AG10803 (cell line): ENCODE measurements at places on chromosomes 13 and 19.

DNA sequence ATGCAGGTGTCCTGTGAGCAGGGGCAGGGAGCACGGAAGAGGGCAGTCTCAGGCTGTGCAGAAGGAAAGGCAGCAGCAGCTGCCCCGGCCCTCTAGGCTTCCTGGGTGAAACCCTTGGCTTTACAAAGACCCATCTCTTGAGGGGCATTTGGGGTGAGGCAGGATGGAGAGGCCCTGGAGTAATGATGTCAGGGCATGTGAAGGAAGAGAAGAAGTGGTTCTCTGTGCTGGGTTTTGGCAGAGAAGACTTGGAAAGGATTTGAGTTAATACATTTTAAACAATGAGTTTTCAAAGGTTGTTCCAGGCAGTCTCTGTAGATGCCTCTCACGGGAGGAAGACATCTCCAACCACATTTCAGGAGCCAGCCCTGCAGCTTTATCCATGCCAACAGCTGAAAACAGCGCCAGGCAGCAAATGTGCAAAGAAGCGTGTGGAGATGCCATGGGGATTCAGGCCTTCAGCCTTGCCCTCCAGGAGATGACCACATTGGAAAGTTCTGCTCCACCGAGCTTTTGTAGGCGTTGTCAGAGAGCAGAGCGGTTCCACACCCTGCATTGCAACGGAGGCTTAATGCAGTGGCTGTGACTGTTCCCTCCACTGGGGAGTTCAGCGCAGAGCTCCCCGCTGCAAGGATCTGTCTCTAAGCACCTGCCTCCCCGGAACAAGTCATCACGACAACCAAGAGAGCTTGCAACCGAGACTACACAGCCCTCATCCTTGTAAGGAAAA is 322.8 kb downstream of the UQCRFS1 start:
- DNase-seq: no peak

DNA sequence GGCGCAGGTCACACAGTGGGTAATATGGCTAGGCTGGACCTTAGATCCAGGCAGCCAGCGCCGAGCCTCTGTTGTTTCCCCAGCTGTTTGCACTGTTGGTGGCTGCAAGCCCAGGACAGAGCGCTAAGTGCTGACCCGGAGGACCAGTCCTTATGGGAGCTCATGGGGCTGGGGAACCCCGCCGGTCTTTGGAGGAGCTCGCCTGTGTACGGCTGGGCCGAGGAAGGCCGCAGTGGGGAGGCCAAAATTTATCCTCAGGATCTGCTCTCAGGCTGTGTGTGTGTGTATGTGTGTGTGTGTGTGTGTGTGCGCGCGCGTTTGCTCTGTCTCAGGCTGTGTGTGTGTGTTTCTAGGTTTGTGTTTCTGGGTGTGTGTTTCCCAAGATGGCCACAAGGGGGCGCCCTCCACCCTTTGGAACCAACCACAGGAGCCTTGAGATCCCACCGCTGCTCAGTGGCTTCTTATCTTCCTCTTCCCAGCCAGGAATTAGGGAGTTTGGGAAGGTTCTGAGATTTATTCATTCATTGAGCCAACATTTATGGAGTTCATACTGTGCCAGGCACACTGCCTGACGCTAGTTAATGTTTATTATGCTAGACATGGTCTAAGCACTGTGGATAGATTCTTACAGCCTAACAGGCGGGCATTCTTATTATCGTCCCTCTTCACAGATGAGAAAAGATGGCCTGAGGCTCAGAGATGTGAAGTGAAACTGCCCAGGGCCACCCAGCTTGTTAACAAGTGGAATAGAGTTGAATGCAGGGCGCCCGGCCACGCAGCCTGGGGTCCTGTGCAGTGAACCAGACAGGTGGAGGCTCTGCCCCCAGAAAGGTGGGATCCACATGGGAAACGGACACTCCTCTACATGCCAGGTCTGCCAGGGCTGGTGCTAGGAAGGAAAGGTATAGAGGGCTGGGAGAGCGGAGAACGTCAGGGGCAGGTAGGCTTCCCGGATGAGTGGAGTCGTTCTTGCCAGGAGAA is 13.0 kb downstream of the PGLYRP1 start:
- DNase-seq: peak; percentile 55

DNA sequence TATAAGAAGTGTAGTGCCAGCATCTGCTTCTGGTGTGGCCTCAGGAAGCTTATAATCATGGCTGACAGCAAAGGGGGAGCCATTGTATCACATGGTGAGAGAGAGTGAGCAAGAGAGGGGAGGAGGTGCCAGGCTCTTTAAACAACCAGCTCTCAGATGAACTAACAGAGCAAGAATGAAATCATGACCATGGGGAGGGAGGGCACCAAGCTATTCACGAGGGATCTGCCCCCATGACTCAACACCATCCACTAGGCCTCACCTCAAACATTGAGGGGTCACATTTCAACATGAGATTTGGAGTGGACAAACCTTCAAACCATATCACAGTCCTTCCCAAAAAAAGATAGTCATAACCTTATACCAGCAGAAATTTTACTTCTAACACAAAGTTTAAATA is 174.0 kb downstream of the GPC5 start:
- DNase-seq: no peak

- peak; percentile 61 for DNase-seq
Observed at GRCh38 chr13:75647126-75647784, 11.1 kb downstream of the LMO7 start.

DNA sequence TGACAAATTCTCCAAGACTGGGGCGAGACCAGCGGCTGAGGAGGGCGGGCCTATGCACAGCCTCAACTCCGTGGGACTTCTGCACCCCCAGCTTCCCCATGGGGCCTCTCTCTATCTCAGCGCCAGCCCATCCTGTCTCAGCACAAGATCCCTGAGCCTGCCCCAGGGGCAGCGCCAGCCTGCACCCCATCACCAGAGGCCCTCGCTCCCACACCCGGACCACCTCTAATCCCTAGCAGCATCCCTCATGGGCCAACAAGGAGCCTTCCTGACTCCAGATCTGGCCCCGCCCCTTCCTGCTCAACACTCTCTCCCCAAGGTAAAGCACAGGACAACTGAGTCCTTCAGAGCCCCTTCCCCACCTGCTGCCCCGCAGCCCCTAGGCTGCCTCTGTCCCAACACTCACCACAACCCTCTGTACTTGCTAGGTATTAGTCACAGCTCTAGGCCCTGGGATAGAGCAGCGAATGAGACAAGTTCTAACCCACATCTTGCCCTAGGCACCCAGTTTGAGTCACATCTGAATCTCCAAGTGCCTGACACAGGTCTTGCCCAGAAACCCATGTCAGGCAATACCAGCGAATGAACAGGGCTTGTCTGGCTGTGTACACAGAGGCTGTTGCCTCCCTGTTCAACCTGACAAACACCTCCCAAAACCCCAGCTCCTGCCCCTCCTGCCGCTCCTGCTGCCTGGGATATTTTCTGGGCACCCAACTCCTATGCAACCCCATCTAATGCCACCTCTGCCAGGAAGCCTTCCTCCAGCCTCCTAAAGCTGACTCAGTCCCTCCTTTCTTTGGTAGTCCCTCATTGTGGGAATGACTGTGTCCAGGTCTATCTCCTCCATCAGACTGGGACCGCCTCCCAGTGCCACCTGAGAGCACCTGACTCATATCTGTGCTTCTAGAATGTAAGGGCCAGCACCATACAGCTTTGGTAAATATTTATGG is 18.6 kb downstream of the GRIK5 start:
- no peak for DNase-seq

DNA sequence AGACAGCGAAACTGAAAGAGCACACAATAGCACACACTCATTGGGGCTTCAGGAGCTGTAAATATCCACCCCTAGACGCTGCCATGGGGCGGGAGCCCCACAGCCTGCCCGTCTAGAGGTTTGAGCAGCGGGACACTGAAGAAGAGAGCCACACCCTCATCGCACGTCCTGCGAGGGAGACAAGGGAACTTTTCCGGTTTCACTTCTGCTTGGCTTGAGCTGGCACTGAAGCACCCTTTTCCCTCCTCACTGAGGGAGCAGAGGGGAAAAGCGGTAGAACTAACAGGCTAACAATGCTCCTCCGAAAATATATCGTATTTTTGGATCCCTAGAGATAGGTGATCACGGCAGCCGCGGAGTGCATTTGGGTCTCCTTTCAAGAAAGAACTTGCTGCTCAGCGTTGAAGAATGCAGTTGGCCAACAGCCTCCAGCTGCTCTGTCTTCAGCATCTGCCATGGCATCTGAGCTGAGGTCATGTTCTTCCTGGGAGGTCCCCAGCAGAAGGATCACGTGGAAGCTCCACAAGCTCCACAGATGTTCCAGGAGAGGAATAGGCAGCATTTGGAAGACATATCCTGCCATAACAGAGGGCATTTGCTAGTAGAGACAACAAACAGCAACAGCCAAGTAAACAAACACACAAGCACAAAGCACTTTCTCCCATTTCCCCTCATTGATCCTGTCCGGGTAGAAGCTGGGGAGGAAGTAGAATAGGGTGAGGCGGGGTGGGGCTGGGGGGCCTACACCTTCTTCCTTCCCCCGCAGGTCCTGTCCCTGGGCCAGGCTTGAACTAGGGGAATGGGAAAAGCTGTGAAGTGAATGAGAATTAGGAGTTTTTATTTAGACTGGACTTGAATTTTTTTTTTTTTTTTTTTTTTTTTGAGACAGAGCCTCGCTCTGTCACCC is 44.8 kb upstream of the ALOX5AP start:
- DNase-seq: peak; percentile 97

- DNase-seq: no peak
Observed at GRCh38 chr13:46071590-46072249, 19.2 kb upstream of the ZC3H13 start.

DNA sequence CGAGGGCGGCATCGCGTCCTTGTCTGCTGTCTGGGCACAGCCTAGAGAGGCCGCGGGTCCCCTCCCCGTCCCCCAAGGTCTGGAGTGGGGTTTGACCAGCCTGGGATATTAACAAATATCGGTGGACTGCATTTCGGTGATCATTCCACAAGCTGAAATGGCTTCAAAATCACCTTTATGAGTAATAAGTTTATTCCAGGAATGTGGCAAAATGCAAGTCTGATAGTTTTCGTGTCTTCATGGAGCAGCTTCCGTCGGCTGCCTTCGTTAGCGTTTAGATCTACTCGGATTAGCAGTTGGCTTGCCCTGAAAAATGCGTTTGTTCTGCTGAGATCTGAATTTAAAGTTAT is 1.1 kb upstream of the GJA3 start:
- DNase-seq: no peak

- peak; percentile 82 for DNase-seq
Observed at GRCh38 chr13:103883164-103883563, 816.9 kb upstream of the SLC10A2 start.

DNA sequence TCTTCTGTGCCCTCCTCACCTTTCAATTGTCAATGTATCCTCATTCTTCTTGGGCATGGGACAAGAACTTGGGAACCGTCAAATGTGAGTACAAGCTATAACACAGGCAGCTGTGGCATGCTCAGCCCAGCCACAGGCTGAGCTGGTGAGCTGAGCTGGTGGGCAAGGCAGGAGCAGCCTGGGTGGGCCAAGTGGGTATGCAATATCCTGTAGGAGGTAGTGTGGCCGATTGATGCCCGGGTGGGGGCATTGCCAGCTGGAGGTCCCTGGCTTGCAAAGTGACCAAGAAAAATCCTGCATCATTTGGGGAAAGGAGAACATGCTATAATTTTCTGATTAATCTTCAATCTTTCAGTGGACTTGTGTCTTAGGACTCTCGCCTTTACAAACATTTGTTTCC is 507.2 kb upstream of the SLC10A2 start:
- DNase-seq: no peak

DNA sequence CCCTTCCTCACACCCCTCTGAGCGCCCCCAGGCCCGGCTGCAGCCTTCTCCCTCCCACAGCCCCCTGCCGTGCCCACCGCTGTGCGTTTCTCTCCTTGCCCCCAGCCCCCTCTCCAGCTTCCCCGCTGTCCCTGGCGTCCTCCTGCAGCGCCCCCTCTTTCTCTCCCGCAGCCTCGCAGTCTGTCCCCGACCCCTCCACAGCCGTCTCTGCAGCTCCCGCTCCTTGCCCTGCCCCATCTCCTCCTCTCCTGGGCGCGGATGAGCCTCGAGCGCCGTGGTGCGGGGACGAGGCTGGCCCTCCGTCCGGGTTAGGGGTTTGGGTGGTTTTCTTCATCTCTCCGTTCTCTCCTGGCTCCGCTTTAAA is 1.1 kb downstream of the KMT5C start:
- no peak for DNase-seq

- no peak for DNase-seq
Observed at GRCh38 chr13:87667686-87668085, 3.5 kb upstream of the SLITRK5 start.

DNA sequence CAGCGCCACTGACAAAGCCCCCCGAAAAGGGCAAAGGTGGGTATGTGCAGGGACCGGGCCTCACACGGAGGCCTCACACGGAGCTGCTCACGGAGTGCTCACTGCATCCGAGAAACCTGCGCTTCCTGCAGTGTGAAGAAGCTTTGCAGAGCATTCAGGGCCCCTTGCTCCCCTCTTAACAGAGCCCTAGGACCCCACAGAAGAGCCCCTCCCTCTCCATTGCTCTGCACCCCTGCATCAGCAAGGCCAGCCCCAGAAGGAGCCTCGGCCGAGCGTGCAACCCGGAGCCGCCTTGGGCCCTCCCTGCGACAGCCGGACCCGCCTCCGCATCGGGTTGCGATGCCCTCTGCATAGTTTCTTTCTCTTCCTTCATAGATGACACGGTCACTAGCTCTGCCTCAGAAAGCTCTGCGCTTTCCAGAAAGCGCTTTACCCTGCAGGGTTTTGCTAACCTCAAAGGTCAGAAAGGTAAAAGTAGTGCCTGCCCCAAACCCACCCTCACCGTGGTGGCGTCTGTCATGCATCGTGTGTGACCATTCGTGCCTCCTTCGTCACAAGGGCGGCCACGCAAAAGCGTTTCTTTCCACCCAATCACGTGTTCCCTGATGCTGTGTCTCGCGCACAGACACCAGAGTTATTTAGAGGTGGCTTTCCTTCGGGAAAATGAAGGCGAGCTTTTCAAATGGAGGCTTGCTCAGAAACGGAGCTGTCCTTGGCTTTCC is 15.7 kb upstream of the F7 start:
- no peak for DNase-seq

- no peak for DNase-seq
Observed at GRCh38 chr19:4692251-4693077, 22.3 kb upstream of the MYDGF start.

DNA sequence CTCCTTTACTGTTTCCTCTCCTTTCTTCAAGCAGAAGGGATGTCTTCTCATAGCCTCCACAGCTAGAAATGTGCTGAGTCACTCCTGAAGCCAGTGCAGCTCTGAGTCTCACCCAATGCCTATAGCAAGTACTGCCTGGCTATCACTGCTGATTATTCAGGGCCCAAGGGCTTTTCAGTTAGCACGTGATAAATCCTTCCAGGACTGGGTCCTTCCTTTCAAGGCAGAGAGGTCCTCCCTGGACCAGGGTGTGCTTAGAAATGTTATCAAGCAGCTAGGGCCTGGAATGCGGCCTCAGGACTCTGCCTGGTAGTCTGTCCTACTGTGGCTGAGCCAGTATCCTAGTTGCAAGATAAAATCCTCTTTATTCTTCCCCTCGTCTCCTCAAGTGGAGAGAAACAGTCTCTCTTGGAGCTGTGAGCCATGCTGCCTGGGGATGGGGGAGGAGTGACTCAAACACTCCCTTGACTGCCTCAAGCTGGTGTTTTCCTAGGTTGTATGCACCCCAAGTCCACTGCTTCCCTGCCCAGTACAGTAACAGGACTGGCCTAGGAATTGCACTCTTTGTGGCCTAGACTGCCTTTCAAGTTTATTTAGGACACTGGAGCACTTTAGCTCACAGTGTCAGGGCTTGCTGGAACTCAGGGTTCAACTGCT is 198.7 kb upstream of the SERP2 start:
- peak; percentile 66 for DNase-seq

- DNase-seq: no peak
Observed at GRCh38 chr19:54391589-54392061, 23.6 kb upstream of the TTYH1 start.
